ENCODE measurements at places on chromosomes 6 and 20. TPM values are rescaled to one million over a fixed set of nuclear protein-coding genes. Genes with fewer than 3 reads are reported as not detected.

GRCh38 chr6:37256692-37257319 is 766 bp upstream of the TBC1D22B start:
- no peak for DNase-seq

DNA sequence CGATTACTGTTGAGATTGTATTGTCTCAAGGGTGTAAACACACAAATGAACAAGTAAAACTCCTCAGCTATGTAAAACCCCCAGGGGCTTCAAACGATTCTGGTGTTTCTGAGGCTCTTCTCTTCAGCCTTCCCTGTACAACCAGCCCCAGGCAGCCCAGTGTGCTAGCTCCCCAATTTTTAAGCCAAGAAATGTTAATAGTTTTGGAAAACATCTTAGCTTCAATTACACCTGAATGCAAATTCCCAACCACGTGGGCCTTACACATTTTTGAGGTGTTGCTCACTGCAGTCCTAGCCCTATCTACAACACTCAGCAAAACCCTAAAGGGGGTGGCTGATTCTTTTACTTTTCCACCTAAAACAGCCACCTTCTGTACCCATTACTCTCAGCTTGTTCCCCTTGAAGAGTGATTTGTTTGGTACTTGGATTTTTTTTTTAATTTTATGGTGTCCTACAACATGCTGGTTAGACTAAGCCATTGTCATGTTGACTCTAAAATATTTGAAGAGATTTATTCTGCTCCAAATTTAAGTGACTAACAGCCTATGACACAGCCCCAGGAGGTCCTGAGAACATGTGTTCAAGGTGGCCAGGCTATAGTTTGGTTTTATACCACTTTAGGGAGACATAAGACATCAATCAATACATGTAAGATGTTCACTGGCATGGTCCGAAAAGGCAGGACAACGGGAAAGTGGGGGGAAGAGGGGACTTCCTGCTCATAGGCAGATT is 48.7 kb downstream of the ADAT2 start:
- DNase-seq = no peak

The SAMD10 gene
- 1.2 TPM for total RNA-seq

DNA sequence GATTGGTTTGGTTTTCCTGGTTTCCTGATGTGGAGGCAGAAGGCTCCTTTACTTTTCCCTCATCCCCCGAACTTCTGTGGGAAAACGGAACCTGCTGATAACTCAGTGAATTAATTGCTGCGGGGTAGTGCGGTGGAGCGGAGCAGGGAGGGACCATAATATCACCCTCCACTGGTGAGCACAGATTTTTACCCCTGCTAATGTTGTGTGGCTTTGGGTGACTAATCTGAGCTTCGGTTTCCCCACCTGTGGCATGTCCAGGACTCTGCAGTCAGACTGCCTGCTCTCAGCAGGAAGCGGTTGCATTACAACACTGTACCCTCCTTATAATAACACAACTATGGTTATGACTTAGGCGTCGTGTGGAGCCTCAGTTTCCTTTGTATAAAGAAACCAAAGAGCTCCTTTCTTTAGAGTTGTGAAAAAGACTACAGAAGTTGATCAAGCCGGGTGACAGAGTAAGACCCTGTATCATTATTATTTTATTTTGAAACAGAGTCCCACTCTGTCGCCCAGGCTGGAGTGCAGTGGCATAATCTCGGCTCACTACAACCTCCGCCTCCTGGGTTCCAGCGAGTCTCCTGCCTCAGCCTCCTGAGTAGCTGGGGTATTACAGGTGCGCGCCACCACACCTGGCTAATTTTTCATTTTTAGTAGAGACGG is 2.2 kb upstream of the ID1 start:
- DNase-seq = peak; percentile 94
